Left ventricle myocardium inferior (tissue), 1 donor: ENCODE measurements at places on chromosomes 1 and 21. TPM values are rescaled to one million over a fixed set of nuclear protein-coding genes. Genes with fewer than 3 reads are reported as not detected.

Gene ADCY10
- 0.22 TPM for total RNA-seq

DNA sequence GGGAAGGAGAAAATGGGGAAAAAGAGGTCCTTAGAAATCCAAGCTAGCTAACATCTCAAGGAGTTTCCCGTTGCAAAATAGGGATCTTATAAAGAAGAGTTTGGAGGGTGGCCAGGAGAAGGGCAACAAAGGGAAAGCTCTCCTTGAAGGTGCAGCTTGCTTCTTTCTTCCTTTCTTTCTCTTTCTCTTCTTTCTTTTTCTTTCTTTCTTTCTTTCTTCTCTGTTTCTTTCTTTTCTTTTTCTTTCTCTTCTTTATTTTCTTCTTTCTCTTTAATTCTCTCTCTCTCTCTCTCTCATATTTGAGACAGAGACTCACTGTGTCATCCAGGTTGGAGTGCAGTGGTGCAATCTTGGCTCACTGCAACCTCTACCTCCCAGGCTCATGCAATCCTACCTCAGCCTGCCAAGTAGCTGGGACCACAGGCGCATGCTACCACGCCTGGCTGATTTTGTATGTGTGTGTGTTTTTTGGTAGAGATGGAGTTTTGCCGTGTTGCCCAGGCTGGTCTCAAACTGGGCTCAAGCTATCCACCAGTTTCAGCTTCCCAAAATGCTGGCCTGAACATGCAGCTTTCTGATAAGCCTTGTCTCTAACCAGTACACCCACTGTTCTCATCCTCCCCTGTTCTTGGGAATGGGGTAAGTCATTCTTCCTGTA, 44.4 kb downstream of the RNF11 start:
- DNase-seq, result no peak

Gene SLX9
- 70.7 TPM for total RNA-seq

GRCh38 chr1:248804771-248805681, 20.7 kb downstream of the SH3BP5L start:
- DNase-seq, result no peak

DNA sequence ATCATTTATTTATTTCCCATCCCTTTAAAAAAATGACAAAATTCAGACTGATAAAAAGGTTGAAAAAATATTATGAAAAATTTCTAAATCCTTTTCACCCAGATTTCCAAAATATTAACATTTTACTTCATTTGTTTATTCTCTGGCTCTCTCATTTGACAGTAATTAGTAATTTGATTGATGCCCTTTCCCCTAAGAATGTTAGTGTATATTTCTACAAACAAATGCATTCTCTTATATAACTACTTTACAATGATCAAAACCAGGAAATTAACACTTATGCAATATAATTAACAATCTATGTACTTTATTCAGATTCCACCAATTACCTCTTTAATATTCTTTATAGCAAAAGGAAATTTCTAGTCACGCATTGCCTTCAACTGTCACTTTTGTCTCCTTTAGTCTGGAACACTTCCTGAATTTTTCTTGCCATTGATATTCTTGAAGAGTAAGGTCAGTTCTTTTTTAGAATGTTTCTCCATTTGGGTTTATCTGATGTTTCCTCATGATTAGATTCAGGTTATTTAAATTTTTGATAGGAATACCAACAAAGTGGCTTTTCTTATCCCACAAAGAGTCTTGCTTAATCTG, 3.9 kb downstream of the CD53 start:
- DNase-seq, result no peak

Gene TMPRSS15
- total RNA-seq, result not detected

DNA sequence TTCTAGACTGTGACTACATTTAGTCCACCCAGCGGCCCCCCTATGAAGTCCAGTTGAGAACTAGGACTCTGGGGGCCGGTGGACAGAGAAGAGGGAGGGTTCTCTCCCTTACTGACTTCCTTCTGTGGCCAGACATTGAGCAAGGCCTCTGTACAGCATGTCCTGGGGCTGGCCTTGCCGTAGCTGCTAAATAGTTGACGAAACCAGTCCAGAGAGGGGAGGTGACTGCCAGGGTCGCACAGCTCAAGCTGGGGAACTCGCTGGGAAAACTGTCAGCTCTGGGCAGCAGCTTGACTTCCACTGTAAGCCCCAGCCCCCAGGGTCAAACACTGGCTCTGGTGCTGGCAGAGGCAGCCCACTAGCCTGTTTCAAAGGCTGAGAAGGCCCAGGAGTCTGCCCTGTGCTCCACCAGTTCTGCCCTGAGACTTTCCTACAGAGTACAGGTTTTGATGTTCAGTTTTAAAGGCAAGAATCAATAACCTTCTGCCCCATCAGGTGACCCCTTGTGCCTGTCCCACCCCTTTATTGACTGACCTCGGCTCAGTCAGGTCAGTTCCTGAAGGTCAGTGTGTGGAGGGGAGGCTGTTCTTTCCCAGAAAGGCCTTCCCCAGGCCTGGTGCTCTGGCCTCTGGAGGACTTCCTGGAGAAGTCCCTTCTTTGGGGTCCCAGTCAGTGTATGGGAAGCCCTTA, 14.1 kb downstream of the PCSK9 start:
- DNase-seq, result no peak

DNA sequence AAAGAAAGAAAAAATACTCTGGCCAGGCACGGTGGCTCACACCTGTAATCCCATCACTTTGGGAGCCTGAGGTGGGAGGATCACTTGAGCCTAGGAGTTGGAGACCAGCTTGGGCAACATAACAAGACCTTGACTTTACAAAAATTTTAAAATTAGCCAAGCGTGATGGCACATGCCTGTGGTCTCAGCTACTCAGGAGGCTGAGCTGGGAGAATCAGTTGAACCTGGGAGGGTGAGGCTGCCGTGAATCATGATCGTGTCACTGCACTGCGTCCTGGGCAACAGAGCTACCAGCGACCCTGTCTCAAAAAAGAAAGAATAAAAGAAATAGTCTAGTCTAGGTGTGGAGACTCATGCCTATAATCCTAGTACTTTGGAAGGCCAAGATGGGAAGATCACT, 22.3 kb downstream of the RRP1B start:
- no peak for DNase-seq
